Stimulated activated CD4-positive, alpha-beta T cell treated with anti-CD3 and anti-CD28 coated beads, Interleukin-15, amount 100 ng/mL, for 24 hours (primary cell): ENCODE measurements at places on chromosomes 4 and X.

DNA sequence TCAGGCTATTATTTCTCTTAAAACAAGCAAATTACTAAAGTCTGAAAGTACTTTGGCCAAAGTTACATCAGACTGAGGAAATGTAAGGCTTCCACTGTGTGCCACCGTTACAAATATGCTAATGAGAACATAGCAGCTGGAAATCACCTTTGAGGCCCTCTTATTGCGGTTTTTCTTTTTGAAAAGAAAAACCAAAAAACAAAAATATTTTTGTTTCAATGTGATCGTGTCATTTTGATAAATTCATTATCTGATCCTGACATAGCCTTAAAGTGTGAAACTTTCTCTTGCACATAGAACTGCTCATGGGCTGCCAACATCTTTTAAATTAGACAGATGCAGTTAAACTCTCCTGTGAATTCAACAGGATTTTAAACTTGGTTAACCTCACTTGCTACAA lies 2.8 kb upstream of the TIFA start:
- no peak for DNase-seq

DNA sequence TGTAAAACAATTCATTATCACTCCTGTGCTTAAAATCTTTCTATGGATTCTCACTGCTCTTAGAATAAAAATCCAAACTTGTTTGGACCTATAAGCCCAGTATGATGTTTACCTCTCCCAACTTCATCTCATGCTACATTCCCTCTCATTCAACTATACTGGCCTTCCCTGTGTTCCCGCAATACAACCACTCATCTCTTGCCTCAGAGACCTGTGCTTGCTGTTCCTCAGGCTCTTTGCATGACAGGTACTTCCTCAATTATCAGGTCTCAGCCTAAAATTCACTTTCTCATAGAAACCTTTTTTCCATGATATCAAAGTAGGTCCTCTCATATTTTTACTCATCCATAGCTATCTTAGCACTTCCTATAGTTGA lies 71.7 kb downstream of the ENOX2 start:
- no peak for DNase-seq

GRCh38 chr4:23981328-23981727 lies 91.5 kb upstream of the PPARGC1A start:
- no peak for DNase-seq

DNA sequence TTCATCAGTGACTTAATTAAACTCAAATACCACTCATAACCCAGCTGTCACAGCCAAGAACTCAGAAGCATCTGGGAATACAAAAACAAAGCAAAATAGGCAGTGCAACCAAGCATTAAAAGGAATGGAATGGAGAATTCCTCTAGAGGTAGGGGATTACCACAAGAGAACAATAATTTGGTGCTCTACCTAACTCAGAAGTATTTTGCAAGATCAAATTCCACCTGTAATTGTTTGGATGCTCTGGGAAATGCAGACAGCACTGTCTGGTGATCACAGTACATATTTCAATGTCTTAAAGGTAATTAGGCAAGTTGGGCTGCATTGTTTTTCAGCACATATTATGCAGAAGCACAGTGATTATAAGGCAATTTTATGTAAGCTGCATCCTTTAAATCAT lies 547.5 kb downstream of the TRAM1L1 start:
- no peak for DNase-seq

GRCh38 chrX:99398545-99398944 lies 1011.5 kb downstream of the PCDH19 start:
- DNase-seq = no peak

DNA sequence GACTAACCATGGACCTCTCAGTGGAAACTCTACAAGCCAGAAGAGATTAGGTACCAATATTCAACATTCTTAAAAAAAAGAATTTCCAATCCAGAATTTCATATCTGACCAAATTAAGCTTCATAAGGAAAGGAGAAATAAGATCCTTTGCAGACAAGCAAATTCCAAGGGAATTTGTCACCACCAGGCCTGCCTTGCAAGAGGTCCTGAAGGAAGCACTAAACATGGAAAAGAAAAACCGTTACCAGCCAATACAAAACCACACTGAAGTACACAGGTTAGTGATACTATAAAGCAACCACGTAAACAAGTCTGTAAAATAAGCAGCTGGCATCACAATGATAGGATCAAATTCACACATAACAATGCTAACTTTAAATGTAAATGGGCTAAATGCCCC lies 156.6 kb downstream of the FAM13A start:
- no peak for DNase-seq

GRCh38 chrX:1909419-1910206 lies 294.8 kb downstream of the ASMT start:
- DNase-seq = no peak

GRCh38 chr4:125198916-125199315 lies 115.8 kb upstream of the FAT4 start:
- DNase-seq = no peak

GRCh38 chr4:152679414-152680281 lies at the start of gene TMEM154:
Gene TMEM154, minus strand, starts transcription at chr4:152679997. Its CDS starts 64 bp downstream, at chr4:152679933.
- DNase-seq = peak; percentile 74

GRCh38 chrX:112820364-112821268 lies 20.0 kb downstream of the AMOT start:
- DNase-seq = no peak

DNA sequence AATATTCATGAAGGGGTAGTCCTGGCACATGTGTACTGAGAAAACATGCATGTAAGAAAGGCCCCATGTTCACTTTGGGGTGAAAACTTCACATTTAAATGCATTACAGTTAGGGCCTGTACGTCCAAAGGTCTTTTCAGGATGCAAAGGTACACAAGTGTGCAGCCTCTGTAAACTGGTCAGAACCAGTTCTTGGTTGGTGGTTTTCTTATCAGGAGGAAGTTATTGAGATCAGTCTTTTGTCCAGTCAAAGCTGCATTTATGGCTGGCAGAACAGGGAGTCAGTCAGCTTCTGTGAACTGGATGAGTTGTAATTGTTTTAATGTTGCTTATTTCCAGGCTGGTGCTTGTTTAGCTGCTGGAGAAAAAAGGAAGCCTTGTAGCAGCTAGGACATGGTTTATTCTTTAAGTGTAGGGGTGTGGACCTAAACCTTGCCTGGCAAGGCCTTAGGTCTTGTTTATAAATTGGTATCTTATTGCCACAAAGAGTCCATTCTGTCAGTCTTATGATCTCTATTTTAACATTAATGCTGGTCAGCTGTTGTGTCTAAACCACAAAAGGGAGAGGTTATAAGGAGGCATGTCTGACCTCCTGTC lies 1906.6 kb upstream of the TENM3 start:
- no peak for DNase-seq

- peak; percentile 39 for DNase-seq
These were observed 52.8 kb downstream of the LRBA start for GRCh38 chr4:150962245-150962644.

GRCh38 chr4:123776267-123776666 lies 379.7 kb downstream of the SPRY1 start:
- no peak for DNase-seq

- no peak for DNase-seq
These were observed 63.7 kb upstream of the TXK start for GRCh38 chr4:48197643-48198237.

- peak; percentile 24 for DNase-seq
These were observed 29.8 kb downstream of the ACOX3 start for GRCh38 chr4:8410641-8411271.

- DNase-seq = no peak
These were observed 36.0 kb upstream of the GYPA start for GRCh38 chr4:144176476-144176875.

GRCh38 chr4:6273661-6273990 lies 4.0 kb downstream of the WFS1 start:
- no peak for DNase-seq

GRCh38 chr4:180052629-180053028 lies 2190.6 kb upstream of the TENM3 start:
- no peak for DNase-seq

DNA sequence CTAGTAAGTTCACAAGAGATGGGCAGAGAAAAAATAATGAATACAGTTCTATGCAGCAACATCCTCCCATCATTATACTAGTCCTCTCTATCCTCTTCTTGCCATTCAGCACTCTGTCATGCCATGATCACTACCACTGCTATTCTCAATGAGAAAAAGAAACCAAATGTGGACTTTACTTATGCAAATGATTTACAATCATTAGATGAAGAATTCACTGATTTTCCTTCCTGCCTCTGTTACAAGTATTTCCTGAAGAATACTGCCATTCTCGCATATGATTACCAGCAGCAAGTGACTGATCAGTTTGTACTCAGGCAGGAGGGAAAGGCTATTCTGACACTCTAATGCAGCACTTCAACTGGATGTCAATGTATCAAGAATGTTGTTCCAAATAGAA lies 50.3 kb downstream of the WDFY3 start:
- no peak for DNase-seq

GRCh38 chr4:189845145-189845846 lies 95.4 kb upstream of the FRG1 start:
- DNase-seq = no peak

GRCh38 chr4:162853788-162854187 lies 312.9 kb downstream of the NAF1 start:
- DNase-seq = no peak

GRCh38 chrX:1392376-1393068 lies 609 bp upstream of the SLC25A6 start:
- peak; percentile 73 for DNase-seq

- DNase-seq = no peak
These were observed 42.1 kb upstream of the MAGEA4 start for GRCh38 chrX:151870602-151871001.

GRCh38 chr4:17613761-17614415 lies 553 bp upstream of the MED28 start:
- DNase-seq = peak; percentile 12

DNA sequence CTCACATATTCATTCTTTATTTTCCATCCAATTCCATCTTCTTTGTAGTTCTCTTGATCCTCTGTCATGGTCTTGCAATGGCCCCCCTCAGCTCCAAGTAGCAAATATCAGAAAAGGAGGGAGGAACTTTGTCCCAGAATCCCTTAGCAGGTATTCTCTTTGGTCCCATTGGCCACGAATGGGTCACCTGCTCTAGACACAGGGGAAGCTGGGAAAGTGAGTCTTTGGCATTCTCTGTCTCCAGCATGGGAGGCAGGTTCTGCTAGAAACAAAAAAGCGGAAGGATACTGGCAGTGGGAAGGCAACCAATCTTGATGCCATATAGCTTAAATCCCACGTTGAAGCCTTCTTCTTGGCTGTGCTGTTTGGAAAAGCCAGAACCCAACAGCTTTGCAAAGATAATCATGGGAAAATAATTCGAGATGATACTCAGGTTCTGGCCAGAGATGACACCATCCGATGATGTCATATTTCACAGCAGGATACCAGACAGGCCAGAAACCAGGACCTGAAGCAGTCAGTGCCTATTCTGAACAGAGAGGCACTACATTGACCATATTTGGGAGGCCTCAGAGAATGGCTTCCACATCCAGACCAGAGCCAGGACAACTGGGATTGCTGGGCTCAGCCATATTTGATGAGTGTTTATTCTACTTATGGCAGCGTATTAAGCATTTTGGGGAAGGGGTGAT lies 110.4 kb upstream of the ATXN3L start:
- no peak for DNase-seq

GRCh38 chrX:154352012-154352401 lies 22.4 kb downstream of the FLNA start:
- DNase-seq = no peak

GRCh38 chrX:135009838-135010237 lies 12.5 kb downstream of the RTL8B start:
- no peak for DNase-seq

GRCh38 chr4:151250706-151251105 lies 26.3 kb upstream of the PRSS48 start:
- no peak for DNase-seq

- DNase-seq = no peak
These were observed 111.6 kb downstream of the FAM53A start for GRCh38 chr4:1572521-1572920.

- peak; percentile 21 for DNase-seq
These were observed 162.8 kb downstream of the FBXO8 start for GRCh38 chr4:174120446-174121295.

GRCh38 chr4:119707336-119707735 lies 78.7 kb upstream of the PDE5A start:
- DNase-seq = no peak

GRCh38 chrX:37332055-37332454 lies 17.1 kb upstream of the PRRG1 start:
- no peak for DNase-seq

- peak; percentile 11 for DNase-seq
These were observed 151.4 kb upstream of the USP9X start for GRCh38 chrX:40933706-40934425.

GRCh38 chr4:8847331-8847730 lies 24.3 kb downstream of the HMX1 start:
- no peak for DNase-seq

GRCh38 chr4:70863099-70863790 lies 23.6 kb upstream of the GRSF1 start:
- no peak for DNase-seq

DNA sequence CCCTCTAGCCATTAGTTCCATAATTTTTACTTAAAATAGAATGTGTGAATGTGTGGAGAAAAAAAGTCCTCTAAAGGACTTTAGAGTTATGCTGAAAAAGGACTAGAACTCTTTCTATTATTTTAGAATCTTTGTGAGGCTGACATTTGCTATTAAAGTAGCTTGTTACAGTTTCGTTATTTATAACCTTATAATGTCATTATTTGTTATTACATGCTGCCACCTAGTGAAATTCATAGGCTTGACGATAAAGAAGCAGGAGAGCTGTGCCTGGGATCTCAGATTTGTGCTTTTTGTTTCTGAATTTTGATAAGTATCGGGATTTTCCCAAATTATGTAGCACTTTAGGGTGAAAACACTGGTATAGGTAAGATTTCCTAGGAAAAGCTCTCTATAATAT lies 38.5 kb upstream of the TAPT1 start:
- no peak for DNase-seq

GRCh38 chrX:9542106-9542760 lies 77.4 kb downstream of the TBL1X start:
- DNase-seq = no peak

- no peak for DNase-seq
These were observed 28.3 kb upstream of the CLDN24 start for GRCh38 chr4:183350317-183351071.

GRCh38 chr4:13452927-13453579 lies 31.1 kb downstream of the RAB28 start:
- no peak for DNase-seq

GRCh38 chr4:187118602-187119120 lies 395.0 kb upstream of the FAT1 start:
- DNase-seq = no peak

- no peak for DNase-seq
These were observed 121.9 kb upstream of the SMIM10 start for GRCh38 chrX:134868771-134869495.

DNA sequence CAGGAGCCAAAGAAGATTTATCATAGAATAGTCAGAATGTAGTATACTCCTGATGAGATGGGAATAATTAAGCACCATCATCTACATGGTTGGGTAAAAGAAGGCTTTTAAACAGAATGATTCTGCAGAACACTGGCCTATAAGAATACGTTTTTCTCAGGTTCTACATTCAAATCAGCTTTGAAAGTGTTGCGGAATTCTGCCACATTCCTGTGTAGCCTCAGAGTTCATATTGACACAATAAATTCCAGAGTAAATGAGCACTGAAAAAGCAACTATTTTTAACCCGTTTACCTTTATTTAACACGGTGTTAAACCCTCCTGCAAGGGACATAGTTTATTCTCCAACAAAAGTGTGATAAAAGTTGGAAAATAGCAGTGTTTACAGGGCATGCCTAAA lies 950.2 kb upstream of the SLIT2 start:
- DNase-seq = no peak

GRCh38 chr4:108272561-108272960 lies 103.8 kb upstream of the LEF1 start:
- no peak for DNase-seq
